ENCODE measurements at places on chromosomes 4 and X. TPM values are rescaled to one million over a fixed set of nuclear protein-coding genes. Genes with fewer than 3 reads are reported as not detected.

Gene SRPX
- total RNA-seq = 57.3 TPM

Gene OTUD4
- 26.7 TPM for total RNA-seq

Gene VEGFD
- total RNA-seq = 1.3 TPM

Gene PPP1R2C
- total RNA-seq = not detected

Gene KLKB1
- total RNA-seq = 0.89 TPM

Gene CDS1
- not detected for total RNA-seq

Gene PRPS1
- total RNA-seq = 22.7 TPM

Gene WDFY3
- total RNA-seq = 60.9 TPM

Gene CACNA1F
- total RNA-seq = 0.08 TPM

Gene STK32B
- 0.22 TPM for total RNA-seq

- DNase-seq = no peak
Measured at GRCh38 chrX:30310429-30311206, 1.4 kb upstream of the NR0B1 start.

GRCh38 chrX:8879750-8880149 is 78.6 kb upstream of the FAM9A start:
- no peak for DNase-seq

DNA sequence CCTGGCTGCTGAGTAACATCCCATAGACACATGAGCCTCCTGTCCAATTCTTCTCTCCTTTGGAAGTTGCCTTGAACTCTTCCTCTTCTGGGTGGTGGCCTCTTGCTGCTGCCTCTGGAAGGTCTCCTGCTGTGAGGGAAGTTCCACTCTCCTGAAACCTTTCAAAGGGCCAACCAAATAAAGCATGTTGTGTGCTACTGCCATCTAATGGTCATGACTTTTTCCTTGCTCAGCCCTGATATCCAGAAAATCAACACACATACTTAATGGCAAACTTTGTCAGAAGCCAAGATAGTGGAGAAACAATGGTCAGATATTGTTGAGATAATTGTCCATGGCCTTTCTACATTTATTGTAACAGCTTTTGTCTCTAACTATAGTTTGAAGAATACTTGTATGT is 19.1 kb upstream of the ZXDA start:
- no peak for DNase-seq

GRCh38 chr4:30714408-30715031 is 5.6 kb upstream of the PCDH7 start:
- DNase-seq = no peak

DNA sequence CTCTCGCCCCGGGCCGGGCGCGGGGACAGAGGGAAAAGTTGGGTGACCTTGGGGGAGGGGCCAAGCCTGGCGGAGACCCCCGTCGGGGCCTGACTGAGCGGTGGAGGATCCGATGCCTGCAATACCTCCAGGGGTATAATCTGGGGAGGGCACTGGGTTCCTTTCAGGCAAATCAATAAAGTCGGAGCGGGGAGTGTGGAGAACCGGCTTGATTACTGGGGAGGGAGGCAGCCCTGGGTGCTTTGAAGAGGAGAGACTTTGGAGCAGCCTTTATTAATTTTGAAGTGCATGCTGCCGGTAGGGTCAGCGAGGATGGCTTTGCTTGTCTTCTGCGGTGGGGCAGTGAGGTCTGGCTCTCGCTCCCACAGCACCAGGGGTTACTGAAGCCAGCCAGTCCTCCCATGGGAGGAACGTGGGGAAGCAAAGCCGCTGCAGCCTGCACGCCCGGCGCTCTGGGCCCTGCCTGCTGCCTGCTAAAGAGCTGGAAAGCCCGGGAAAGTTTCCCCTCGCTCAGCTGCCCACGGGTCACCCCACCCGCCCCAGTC is 403 bp upstream of the LGI2 start:
- DNase-seq = no peak

- DNase-seq = no peak
Measured at GRCh38 chr4:13436962-13437361, 47.2 kb downstream of the RAB28 start.

GRCh38 chr4:120693816-120694215 is 228.7 kb downstream of the PRDM5 start:
- no peak for DNase-seq

- no peak for DNase-seq
Measured at GRCh38 chr4:180101348-180102083, 2141.7 kb upstream of the TENM3 start.

DNA sequence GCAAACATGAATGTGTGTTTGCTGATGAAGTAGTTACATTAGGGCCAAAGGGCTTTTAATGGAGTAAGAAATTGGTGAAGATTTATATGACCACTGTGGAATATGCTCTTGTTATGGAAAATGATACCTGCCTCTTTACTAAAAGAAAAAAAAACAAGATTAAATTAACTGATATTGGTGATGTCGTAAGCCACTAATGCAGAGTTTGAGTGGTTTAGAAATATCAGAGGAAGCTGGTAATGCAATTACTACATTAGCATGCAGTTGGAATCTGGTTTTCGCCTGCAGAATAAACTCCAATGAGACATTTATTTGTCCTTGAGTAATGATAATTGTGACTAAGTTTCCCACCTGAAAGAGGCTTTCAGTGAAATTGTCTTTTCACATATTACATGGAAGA is 597.9 kb downstream of the GALNTL6 start:
- DNase-seq = no peak

GRCh38 chr4:107299646-107300045 is 263.5 kb upstream of the DKK2 start:
- no peak for DNase-seq

GRCh38 chrX:51851507-51852085 is 41.8 kb upstream of the MAGED1 start:
- no peak for DNase-seq

DNA sequence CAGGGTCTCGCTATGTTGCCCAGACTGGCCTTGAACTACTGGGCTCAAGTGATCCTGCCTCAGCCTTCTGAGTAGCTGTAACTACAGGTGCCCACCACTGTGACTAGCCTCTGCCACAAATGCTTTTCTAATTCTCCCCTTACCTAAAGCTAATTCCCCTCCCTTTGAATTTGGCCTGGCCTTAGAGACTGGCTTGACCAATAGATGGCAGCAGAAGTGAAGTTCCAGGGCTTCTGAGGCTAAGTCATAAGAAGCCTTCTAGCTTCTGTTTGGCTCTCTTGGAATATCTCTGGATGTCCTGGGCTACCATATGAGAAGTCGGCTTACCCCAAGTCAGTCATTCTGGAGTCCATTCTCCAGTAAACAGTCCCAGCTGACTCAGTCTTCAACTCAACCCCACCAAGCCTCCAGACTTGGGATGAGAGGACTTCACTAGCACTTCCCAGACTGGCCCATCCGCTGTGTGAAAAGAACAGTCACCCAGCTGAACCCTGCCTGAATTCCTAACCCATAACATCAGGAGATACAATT is 61.0 kb downstream of the HPRT1 start:
- no peak for DNase-seq

GRCh38 chrX:42567268-42567667 is 210.7 kb downstream of the PPP1R2C start:
- DNase-seq = no peak

- no peak for DNase-seq
Measured at GRCh38 chr4:25424539-25425228, 47.6 kb downstream of the ANAPC4 start.

DNA sequence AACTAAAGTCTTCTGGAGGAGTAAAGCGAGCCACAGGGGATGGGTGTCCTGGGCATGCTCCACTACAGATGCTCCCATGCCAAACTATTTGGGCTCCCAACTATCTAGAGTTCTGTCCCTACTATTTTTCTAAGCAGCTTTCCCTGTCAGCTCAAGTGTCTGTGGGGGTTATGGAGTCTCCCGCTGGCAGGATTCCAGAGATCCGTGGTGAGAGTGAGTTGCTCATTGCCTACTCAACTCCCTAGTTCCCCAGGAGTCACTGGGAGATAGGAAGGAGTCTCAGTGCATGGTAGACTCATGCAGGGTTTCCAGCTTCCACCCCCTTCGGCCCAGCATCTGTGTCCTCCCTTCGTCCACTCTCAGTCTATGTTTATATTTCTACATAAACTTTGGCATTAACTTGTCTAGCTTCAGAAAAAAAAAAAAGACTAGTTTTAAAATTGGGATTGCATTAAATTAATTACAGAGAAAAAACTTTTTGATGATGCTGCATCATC is 55.1 kb upstream of the INPP4B start:
- DNase-seq = no peak
